Naive B cell (primary cell): ENCODE measurements at places on chromosomes 16 and 17. TPM values are rescaled to one million over a fixed set of nuclear protein-coding genes. Genes with fewer than 3 reads are reported as not detected.

Gene CD300E
- polyA plus RNA-seq, result 0.69 TPM

Gene PHAF1
- 10.0 TPM for polyA plus RNA-seq

Gene FAM20A
- 0.11 TPM for polyA plus RNA-seq

Gene CCL16
- polyA plus RNA-seq, result not detected

Gene GOT2
- 46.5 TPM for polyA plus RNA-seq

Gene PRR11
- polyA plus RNA-seq, result 0.47 TPM

Gene MYH13
- polyA plus RNA-seq, result not detected

Gene MSLN
- not detected for polyA plus RNA-seq

Gene SBK1
- polyA plus RNA-seq, result 0.19 TPM

Gene TPSD1
- not detected for polyA plus RNA-seq

Gene WIPF2
- polyA plus RNA-seq, result 8.4 TPM

Gene WSCD1
- polyA plus RNA-seq, result not detected

Gene DOK4
- polyA plus RNA-seq, result 0.22 TPM

DNA sequence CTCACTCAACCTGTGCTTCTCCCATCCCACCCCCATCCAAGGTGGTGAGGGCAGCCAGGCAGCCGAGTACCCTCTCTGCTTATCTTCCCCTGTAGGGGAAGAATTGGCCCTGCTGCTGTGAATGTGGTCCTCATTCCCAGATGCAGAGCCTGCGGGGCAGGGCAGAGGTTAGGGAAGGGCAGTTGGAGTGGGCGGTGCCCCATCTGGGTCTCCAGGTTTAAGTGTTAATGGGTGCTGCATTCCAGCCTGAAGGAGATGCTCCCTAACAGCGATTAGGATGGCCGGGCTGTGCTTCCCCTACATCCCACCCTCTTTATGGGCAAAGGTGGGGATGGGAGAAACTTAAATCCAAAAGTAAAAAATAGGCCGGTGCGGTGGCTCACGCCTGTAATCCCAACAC, 12.1 kb downstream of the TMEM95 start:
- H3K27ac ChIP-seq, result no peak overlapping the region
- H3K27me3 ChIP-seq, result peaks cover 37% of the 10 kb centered on the region
- no peak for DNase-seq
- H3K4me1 ChIP-seq, result peaks cover 3% of the 10 kb centered on the region
- H3K36me3 ChIP-seq, result no peaks in the 10 kb centered on the region
- no peak overlapping the region for H3K4me3 ChIP-seq

DNA sequence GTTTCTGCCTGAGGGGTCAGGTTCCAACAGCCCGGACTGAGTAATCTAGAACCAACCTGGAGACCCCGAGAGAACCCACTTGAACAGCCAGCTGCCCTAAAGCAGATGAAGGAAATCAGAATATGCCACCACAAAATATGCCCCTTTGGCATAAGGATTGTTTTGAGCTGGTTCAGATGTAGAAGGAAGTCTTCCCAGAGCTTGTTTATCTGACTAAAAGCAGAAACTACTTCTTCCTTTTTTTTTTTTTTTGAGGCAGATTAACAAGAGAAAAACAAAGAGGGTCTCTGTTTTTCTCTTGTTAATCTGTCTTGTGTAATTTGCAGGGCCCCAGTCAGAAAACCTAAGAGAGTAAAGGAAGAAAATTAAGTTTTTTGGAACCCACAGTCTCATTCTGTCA, 53.0 kb downstream of the PECAM1 start:
- H3K36me3 ChIP-seq, result peaks cover 24% of the 10 kb centered on the region
- DNase-seq, result no peak
- no peak overlapping the region for H3K4me3 ChIP-seq
- no peaks in the 10 kb centered on the region for H3K27me3 ChIP-seq

DNA sequence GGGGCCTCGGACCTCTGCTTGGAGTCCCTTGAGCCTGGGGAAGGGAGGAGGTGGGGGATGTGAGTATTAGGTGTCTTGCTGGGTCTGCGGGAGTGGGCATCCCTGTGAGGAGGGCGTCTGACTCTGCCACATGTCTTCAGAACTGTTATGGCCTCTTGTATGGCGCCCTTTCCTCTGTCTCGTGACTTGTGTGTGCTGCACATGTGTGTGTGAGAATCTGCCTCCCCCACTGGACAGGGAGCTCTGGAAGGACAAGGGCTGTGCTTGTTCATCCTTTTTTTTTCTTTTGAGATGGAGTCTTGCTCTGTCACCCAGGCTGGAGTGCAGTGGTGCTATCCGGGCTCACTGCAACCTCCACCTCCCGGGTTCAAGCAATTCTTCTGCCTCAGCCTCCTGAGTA, 33.4 kb downstream of the ARHGAP23 start:
- DNase-seq, result no peak
- H3K27me3 ChIP-seq, result peaks cover 5% of the 10 kb centered on the region
- H3K36me3 ChIP-seq, result no peaks in the 10 kb centered on the region
- peaks cover 7% of the 10 kb centered on the region for H3K4me1 ChIP-seq
- no peak overlapping the region for H3K4me3 ChIP-seq

GRCh38 chr17:82985973-82986372, 93.4 kb upstream of the METRNL start:
- H3K36me3 ChIP-seq, result peaks cover 9% of the 10 kb centered on the region
- H3K27ac ChIP-seq, result no peak overlapping the region
- H3K4me3 ChIP-seq, result peak overlapping the region; percentile 58
- peak; percentile 9 for DNase-seq
- H3K4me1 ChIP-seq, result peaks cover 18% of the 10 kb centered on the region
- H3K27me3 ChIP-seq, result no peaks in the 10 kb centered on the region

DNA sequence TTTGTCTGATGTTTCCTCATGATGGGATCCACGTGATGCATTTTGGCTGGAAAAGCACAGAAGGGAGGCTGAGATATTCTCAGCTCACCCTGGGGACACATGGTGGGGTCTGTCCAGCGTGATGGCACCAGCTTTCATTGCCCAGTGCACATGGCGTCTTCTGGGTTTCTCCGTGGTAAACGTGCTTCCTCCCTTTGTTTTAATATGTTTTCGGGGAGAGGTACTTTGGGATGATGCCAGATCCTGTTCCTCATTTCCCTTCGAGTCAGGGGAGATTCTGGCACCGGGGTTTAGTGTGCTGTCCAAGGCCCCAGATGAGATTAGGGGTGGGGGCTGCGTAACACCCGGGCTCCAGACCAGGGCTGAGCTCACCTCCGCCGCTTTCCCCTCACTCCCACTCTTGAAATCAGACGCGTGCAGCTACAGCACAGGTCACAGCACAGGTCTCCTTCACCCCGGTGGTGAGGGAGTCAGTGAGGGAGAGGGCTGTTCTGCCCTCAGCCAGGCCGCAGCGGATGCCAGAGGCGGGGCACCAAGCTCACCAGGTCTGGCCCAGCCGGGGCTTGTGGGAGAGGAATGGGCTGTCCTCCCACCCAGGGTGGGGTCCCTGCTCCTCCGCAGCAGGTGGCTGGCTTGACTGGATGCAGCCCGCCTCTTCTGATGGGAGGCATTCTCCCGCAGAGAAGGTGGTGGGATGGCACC, 33.9 kb downstream of the COX4I1 start:
- peaks cover 48% of the 10 kb centered on the region for H3K4me1 ChIP-seq
- peak overlapping the region; percentile 91 for H3K27ac ChIP-seq
- peaks cover 7% of the 10 kb centered on the region for H3K36me3 ChIP-seq
- peak overlapping the region; percentile 59 for H3K4me3 ChIP-seq
- H3K27me3 ChIP-seq, result peaks cover 5% of the 10 kb centered on the region

- no peaks in the 10 kb centered on the region for H3K4me1 ChIP-seq
- DNase-seq, result no peak
- no peak overlapping the region for H3K27ac ChIP-seq
- no peak overlapping the region for H3K4me3 ChIP-seq
These were observed 4.9 kb downstream of the HROB start for GRCh38 chr17:44146375-44147346.

DNA sequence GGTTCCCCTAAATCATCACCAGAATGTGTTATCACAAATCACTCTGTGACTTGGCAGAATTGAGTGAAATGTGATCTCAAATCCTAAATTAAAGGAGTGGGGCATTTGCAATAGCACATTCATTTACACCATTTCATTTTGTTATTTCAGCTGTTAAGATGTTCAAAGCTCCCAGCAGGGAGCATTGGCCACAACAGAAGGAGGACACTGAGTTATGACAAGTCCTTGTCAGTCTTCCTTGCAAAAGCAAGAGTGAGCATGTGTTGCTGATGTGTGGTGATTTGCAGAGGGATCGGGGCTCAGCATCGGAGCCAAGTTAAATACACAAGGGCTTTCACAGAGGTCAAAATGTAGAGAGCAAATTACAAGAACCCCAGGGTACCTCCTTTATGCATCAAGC, 372.2 kb upstream of the CDH5 start:
- H3K4me3 ChIP-seq, result no peak overlapping the region
- H3K36me3 ChIP-seq, result no peaks in the 10 kb centered on the region
- no peaks in the 10 kb centered on the region for H3K4me1 ChIP-seq

GRCh38 chr16:57000271-57001025, 11.1 kb downstream of the NLRC5 start:
- DNase-seq, result no peak
- no peaks in the 10 kb centered on the region for H3K36me3 ChIP-seq
- peaks cover 88% of the 10 kb centered on the region for H3K4me1 ChIP-seq
- H3K27ac ChIP-seq, result peak overlapping the region; percentile 95
- H3K27me3 ChIP-seq, result no peaks in the 10 kb centered on the region

DNA sequence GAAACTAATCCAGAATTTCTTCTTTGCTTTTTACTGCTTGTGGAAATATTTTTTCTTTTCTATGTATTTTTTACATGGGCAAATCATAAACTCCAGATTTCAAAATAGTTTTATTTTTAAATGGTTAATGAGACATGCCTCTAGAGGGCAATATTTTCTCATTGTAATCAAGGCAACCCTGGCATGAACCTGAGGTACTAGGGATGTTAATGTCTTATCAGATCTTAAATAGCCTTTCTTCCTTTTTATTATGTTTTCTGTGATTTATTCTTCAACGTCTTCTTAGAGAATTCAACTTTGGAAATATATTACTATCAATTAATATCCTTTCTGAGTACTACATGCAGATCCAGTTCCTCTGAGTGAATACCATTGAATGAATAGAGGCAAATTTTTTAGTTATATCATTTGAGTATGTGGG, 324.7 kb downstream of the BCAS3 start:
- H3K36me3 ChIP-seq, result peaks cover 13% of the 10 kb centered on the region
- no peaks in the 10 kb centered on the region for H3K27me3 ChIP-seq
- H3K4me3 ChIP-seq, result no peak overlapping the region
- no peak overlapping the region for H3K27ac ChIP-seq
- peak; percentile 15 for DNase-seq

- peaks cover 35% of the 10 kb centered on the region for H3K4me1 ChIP-seq
- H3K27me3 ChIP-seq, result peaks cover 16% of the 10 kb centered on the region
- H3K36me3 ChIP-seq, result no peaks in the 10 kb centered on the region
- peak; percentile 27 for DNase-seq
- H3K27ac ChIP-seq, result peak overlapping the region; percentile 97
- peak overlapping the region; percentile 84 for H3K4me3 ChIP-seq
These were observed 1.1 kb upstream of the TPPP3 start for GRCh38 chr16:67394155-67395104.

- no peak for DNase-seq
- peaks cover 47% of the 10 kb centered on the region for H3K27me3 ChIP-seq
- H3K27ac ChIP-seq, result no peak overlapping the region
These were observed 7.7 kb upstream of the PPL start for GRCh38 chr16:4944333-4945281.

- H3K36me3 ChIP-seq, result no peaks in the 10 kb centered on the region
- H3K4me1 ChIP-seq, result peaks cover 17% of the 10 kb centered on the region
- no peak overlapping the region for H3K4me3 ChIP-seq
- no peaks in the 10 kb centered on the region for H3K27me3 ChIP-seq
These were observed 22.5 kb downstream of the GABARAPL2 start for GRCh38 chr16:75588716-75589115.

DNA sequence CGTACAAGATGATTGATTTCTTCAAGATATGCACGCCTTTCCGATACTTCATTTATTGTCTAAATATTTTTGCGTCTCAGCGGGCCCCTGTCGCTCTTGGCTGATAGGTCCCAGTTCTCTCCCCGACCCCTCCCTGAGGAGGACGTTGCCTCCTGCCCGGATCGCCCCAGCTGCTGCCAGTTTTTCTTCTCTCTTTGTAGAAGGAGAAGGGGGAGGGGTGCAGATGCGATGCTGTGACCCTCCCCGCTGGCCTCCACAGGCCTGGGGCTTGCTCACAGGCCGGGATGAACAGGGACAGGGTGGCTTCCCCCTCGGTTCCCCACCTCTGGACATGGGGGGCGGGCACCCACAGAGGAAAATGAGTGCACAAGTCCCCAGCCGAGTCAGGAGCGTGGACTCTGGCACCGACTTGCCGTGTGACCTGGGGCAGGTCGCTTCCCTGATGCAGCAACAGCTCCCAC, 53.6 kb upstream of the ZC3H18 start:
- H3K36me3 ChIP-seq, result no peaks in the 10 kb centered on the region
- H3K27ac ChIP-seq, result no peak overlapping the region
- no peak overlapping the region for H3K4me3 ChIP-seq
- no peaks in the 10 kb centered on the region for H3K4me1 ChIP-seq

DNA sequence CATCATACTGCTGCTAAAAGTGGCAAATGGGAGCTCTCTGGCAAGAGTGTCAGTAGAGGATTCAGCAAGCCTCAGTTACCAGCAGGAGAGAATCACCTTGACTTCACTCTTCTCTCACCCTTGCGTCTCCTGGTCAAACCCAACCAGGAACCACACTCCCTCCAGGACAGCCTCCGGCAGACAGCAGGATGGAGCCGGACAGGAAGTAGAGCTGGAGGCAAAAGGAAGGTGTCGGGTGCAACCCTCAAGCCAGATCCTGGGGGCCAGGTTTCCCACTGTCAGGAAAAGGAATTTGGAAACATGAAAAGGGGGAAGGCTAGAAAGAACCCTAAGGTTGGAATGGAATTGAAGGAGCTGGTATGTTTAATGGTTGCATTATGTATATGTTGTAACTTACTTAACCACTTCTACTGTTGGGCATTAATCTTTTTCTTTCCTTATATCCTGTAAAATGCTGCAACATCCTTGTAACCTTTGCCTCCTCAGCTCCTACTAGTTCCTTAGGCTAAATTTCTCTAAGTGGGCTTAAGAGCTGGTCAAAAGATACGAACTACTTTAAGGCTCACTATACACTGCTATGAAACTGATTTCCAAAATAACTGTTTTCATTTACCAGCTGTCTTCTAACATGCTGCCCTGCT, 40.3 kb downstream of the CYTH1 start:
- DNase-seq, result no peak
- H3K4me1 ChIP-seq, result peaks cover 97% of the 10 kb centered on the region
- peak overlapping the region; percentile 91 for H3K27ac ChIP-seq
- H3K36me3 ChIP-seq, result no peaks in the 10 kb centered on the region
- H3K4me3 ChIP-seq, result peak overlapping the region; percentile 51
- H3K27me3 ChIP-seq, result no peaks in the 10 kb centered on the region

GRCh38 chr17:8161289-8162232, 1.2 kb downstream of the VAMP2 start:
- DNase-seq, result no peak
- no peaks in the 10 kb centered on the region for H3K36me3 ChIP-seq
- H3K27me3 ChIP-seq, result no peaks in the 10 kb centered on the region
- H3K4me3 ChIP-seq, result peak overlapping the region; percentile 93
- peak overlapping the region; percentile 91 for H3K27ac ChIP-seq
